ENCODE measurements at places on chromosomes 4 and X.

DNA sequence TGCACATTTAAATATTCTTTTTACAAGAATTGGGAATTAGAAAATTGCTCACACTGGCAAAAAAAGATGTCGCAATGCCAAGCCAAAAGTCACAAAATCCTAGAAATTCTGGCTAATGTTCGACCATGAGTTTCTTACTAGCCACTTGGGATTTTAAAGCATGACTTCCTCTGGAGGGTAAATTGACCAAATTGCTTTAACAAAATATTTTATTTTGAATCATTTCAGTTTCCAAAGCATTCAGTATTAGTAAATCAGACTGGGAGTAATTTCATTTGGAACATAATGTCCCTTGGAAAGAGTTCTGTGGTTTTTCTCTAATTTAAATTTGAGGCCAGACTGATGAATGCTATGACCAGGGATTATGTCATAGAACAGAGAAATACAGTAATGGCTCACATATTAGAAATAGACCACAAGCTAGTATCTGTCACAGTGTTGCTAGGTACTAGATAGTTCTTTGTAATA, 7.6 kb upstream of the CXCL5 start:
- no peak for DNase-seq

DNA sequence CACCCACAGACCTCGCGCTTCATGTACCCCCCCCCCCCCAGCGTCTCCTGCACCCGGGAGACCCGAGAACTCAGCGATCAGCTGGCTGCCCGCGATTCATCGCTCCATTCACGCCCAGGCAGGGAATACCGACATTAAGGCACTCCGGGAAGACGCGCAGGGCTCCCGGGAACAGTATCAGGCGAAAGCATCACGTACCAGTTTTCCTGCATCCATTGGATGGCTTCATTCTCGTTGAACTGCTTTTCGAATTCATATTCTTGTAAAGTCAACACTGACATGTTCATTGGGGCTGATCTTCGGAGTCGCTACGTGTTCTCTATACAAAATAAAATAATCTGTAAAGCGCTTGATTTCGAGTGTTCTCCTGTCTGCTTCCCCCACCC, 373 bp downstream of the ELOVL6 start:
- no peak for DNase-seq

GRCh38 chr4:720111-720860, 14.7 kb downstream of the PCGF3 start:
- DNase-seq = no peak

DNA sequence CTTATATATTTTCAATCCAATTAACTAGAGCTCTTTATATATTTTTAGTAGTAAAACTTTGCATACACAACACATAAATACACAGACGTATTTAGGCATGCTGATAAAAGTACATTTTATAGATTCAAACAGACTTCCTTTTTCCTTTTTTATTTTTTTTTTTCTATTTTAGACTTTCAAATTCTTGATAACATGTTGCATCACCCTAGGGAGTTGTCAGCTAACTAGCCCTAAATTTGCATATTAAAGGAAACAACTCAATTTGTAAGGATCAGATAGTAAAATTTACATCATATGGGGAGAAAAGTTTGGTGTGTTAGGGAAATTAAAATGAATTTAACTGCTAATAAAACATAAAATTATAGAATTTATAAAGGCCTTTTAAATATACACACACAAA, 47.4 kb upstream of the APOOL start:
- no peak for DNase-seq

DNA sequence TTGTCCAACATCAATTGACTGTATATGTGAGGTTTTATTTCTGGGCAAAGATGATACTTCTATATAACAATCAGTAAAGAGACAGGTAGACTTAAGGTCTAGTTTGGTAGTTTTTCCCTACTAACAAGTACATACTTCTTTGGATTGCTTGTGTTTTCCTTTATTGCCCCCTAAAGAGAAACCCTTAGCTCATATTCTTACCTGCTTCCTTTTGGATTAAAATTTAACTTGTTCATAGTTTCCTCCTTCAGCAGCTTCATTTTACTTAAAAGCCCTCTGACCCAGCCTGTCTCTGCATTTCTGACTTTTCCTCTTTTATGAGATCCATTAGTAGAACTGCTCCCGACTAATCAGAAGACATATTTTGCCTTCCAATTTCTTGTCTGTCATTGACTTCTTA, 75.7 kb upstream of the GPC4 start:
- no peak for DNase-seq

GRCh38 chr4:83780053-83780733, 244.3 kb downstream of the GPAT3 start:
- no peak for DNase-seq
